ENCODE measurements at places on chromosomes 11 and 22.
A peak's percentile ranks its signal among the peaks of the same experiment; 100 is the strongest.

- peak; percentile 50 for DNase-seq
Measured at GRCh38 chr11:18594999-18595749, 4.4 kb upstream of the MISFA start.

GRCh38 chr11:2554338-2555207 lies 109.8 kb downstream of the KCNQ1 start:
- DNase-seq = no peak

GRCh38 chr11:2653930-2654739 lies 45.7 kb downstream of the KCNQ1OT1 start:
- DNase-seq = peak; percentile 21

GRCh38 chr22:44359496-44360110 lies 46.9 kb upstream of the SHISAL1 start:
- no peak for DNase-seq

GRCh38 chr22:40345815-40346184 lies 500 bp upstream of the ADSL start:
- peak; percentile 58 for DNase-seq

- DNase-seq = no peak
Measured at GRCh38 chr11:15591112-15591537, 476.4 kb downstream of the INSC start.

DNA sequence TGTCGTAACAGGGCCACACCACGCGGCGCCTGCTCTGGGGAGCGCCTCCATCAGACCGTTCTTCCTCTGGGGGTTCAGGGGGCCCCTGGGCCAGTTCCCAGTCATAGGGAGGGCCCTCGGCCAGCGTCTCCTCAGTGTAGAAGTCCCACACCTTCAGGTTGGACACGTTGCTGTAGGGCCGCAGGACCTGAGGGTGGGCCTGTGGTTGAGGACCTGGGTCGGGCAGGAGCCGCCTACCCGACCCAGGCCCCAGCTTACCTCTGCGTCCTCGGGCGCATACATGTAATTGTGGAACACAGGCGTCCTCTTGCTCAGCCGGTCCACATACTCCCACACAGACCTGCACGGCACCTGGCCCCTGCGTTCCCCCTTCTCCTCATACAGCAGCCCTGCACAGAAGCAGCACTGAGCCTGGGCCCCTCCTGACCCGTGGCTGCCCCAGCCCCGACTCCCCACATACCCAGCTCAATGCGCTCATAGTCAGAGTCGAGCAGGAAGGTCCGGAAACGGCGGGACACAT lies 20.2 kb downstream of the SBF1 start:
- DNase-seq = no peak

DNA sequence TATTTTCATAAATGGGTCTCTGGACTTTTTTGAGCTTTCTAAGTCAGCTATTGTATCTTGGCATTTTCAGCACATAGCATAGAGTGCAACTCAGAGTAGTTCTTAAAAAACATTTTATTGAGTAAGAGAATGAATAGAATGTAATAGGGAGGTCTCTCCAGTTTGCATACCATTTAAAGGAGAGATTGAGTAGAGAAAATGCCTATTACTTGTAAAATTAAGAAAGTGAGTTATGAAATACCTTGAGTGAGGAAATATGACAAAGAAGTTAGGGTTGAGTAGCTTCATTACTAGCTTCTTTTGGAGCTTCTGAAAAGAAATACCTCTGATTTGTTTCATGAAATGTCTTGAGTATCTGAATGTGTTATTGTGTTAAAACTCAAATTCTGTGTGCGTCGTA lies 140.0 kb downstream of the AASDHPPT start:
- DNase-seq = no peak

- DNase-seq = peak; percentile 54
Measured at GRCh38 chr11:125588505-125588904, 4.1 kb upstream of the STT3A start.

GRCh38 chr22:37316875-37317371 lies 34.6 kb downstream of the CYTH4 start:
- peak; percentile 94 for DNase-seq

- peak; percentile 92 for DNase-seq
Measured at GRCh38 chr11:115488945-115489344, 15.3 kb downstream of the CADM1 start.

DNA sequence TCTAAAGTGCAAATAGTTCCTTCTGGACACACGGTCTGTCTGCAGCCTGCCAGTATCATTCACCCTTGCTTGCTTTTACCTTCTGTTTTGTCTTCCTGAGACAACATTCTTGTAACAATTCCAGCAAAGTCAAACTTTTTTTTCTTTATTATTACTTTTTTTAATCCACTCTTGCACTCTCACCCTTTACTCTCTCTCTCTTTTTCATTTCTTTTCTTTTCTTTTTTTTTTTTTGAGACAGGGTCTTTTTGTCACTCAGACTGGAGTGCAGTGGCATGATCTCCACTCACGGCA lies 53.7 kb downstream of the MCHR1 start:
- DNase-seq = no peak

DNA sequence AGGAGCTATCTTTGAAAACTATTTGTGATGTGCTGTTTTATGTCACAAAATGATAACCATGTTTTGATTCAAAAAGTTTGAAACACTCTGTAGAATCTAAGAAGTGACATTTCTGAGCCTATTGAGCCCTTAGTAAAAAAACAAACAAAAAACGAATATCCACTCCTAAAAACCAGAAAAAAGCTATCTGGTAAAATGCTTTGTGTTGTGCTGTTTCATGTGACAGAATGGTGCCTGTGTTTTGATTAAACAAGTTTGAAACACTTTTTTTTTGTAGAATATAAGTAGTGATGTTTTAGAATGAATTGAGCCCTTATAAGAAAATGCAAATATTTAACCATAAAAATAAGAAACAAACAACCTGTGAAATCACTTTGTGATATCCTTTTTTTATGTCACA lies 105.2 kb upstream of the VPREB1 start:
- DNase-seq = no peak

DNA sequence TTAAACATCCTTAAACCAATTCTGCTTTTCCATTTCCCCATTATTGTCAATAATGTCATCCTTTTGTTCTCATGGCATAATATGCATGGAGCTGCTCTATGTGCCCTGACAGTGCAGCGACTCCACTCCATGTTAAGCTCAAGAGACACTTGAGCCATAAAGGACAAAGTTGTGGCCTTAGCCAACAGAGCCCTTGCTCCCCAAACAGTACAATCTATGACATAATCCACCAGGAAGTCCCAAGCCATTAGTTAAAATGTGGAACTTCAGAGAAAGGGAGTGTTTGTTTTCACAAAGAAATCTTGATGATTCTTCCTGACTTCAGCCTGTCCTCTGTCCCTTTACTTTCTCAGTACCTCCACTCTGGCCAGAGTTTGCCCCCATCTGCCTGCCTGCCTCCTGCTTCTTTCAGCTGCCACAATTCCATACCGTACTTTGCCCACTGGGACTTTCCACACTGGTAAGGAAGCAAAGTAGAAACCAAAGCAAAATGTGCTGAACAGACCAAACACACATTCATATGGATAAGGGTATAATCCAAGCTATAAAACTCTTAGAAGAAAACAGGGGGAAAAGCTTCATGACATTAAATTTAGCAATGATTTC lies 46.3 kb upstream of the ZC3H12C start:
- no peak for DNase-seq

DNA sequence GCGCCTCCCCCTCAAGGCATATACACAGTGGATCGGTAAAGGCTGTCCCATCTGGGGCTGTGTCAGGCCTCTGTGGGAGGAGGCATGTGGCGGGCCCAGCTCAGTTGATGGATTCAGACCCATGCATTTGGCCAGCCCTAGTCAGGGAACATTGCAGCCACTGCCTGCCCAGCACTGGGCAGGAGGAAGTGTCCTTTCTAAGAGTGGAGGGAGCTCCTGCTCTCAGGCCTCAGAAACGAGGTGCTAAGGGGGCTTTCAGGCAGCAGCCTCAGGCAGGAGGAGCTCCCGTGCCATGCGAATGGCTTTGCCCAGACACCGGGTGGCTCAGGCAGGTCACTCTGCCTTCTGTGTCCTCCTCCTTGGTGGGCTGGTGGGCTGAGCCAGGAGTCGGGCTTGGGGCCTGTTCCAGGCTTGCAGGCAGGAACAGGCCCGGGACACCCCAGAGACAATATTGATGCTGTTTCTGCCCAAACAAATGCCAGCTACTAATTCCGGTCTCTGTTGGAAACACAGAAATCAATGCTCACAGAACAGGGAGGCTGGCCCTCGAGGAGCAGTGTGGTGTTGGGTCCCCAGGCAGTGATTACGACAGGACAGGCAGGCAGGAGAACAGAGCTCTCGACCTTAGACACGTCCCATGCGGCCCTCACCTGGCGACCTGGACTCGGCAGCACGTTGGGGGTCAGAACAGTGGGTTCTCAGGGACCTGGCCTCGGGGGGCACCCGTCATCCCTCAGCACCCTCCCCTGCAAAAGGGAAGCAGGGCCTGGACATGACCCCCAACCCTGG lies 42.3 kb upstream of the CCDC188 start:
- DNase-seq = no peak

DNA sequence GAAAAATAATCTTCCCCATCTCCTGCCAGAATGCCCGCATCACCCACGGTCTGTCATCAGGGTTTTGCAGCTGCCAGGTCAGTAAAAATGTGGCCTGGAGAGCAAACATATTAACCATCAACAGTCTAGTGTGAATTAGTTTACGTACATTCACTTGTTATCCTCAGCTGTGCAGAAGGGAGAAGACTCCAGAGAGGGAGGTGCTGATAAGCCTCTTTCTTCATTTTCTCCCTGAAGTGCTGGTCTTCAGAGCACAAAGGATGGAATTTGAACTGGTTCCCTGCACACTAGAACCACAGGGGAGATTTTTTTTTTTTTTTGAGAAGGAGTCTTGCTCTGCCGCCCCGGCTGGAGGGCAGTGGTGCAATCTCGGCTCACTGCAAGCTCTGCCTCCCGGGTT lies 8.2 kb downstream of the FGF19 start:
- DNase-seq = no peak

GRCh38 chr11:123483058-123483457 lies 53.0 kb downstream of the GRAMD1B start:
- peak; percentile 74 for DNase-seq

- DNase-seq = peak; percentile 67
Measured at GRCh38 chr11:46615756-46616155, 1.3 kb downstream of the HARBI1 start.

DNA sequence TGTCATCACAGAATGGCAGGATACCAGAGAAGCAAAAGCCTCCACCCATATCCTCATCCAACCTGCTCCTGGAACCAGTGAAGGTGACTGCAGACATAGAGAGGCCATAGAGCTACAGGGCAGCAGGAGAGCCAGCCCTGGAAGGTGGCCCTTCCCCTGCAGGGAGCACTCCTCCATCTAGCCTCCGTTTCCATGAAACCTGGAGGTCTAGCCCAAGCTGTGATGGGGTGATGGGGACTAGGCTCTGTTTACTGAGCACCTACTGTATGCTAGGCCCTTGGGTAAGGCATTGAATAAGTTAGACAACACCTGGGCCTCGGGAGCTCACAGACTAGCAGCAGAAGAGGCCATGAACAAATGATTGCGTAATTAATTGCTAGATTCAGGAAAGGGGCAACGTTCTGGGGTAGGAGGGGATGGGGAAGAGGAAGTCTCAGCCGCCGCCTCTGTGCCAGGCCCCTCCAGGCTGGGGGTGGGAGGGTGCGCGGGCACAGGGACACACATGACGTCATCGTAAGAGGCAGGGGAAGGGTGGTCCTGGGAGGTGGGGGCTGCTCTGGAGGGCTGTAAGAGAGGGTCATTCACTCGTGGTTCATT lies 784 bp upstream of the SYNGR1 start:
- no peak for DNase-seq

GRCh38 chr22:38760477-38761201 lies 4.8 kb upstream of the SUN2 start:
- peak; percentile 38 for DNase-seq

DNA sequence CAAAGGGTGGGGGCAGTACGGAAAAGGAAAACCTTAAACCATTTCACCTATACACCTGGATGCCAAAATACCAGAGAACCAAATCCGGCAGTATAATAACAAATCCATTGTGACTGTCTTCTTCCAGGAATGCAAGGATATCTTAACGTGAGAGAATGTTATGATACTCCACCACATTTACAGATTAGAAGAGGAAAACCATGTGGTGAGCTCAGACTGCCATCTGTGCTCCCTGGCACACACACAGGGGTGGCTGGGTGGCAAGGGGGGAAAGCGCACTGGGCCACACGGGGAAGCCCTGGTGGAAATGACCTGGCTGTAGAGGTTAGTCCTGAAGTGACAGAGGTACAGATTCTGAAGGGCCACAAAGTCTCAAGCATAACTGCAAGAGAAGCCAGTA lies 9.9 kb downstream of the EIF1AD start:
- DNase-seq = no peak

DNA sequence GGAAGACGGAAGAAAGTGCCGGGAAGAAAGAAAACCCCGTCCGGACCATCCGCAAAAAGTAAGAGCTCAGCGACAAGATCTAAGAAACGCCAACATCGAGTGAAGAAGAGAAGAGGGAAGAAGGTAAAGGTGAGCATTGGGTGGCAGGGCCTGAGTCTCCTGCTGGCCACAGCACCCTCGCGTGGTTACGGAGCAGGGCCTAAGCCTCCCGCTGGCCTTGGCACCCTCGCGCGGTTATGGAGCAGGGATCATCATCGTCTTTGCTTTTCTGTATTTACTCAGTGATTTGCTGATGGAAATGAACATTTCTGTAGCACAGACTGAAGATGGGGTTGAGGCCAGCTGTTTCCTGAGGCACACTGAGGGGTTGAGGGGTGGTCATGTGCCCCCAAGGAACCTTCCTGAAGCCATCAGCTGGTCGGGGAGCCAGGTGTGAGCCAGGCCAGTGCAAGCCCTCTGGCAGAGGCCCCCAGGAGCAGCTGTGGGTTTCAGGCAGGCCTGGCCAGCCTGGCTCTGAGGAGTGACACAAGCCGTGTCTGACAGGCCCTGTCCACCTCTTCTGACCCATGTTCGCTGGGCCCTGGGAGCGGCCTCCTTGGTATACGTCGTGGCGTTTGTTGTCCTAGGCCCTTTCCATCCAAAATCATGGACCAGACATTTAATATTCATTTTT lies 14.0 kb downstream of the IRF7 start:
- DNase-seq = no peak

DNA sequence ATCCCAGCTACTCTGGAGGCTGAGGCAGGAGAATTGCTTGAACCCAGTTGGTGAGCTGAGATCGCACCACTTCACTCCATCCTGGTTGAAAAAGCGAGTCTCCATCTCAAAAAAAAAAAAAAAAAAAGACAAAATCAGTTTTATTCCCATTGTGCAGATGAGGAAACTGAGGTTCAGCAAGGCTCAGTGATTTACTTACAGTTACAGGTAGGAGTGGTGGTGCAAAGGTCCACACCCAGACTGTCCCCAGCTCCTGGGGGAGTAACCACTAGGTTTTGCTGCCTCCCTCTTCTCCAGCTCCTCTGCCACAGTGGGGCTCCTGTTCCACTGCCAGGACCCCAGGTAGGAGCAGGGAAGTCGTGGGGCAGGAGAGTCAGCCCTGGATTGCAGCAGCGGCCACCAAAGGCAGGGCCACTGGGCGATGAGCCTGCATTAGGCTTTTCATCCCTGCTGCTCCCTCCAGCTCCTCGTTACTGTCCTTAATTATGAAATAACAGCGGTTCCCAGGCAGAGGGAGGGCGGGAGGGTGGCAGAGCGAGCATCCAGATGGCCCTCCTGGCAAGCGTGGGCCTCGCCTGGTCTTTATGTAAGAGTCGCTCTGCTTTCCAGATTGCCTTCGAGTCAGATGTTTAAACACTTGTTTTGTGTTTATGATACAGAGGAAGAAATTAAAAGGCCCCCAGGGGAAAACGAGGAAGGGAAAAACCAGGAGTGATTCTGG lies 15.5 kb upstream of the RASD2 start:
- DNase-seq = no peak

All from kidney tubule cell (primary cell).